ENCODE measurements at places on chromosomes 3 and 15. TPM values are rescaled to one million over a fixed set of nuclear protein-coding genes. Genes with fewer than 3 reads are reported as not detected.

DNA sequence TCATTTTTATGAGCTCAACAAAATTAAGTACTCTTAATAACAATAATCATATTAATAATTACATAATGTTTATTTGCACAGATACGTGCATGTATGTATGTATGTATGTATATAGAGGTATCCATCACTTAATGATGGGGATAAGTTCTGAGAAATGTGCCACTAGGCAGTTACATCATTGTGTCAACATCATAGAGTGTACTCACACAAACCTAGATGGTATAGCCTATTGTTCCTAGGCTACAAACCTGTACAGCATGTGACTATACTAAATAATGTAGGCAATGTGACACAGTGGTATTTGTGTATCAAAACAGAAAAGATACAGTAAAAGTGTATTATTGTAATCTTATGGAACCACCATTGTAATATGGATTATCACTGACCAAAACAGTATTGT lies 874.7 kb upstream of the GBE1 start:
- no peak for DNase-seq

IL20RB gene
- polyA plus RNA-seq: 0.85 TPM

GRCh38 chr15:96331945-96332636 lies 1.6 kb downstream of the NR2F2 start:
- no peak for DNase-seq

DNA sequence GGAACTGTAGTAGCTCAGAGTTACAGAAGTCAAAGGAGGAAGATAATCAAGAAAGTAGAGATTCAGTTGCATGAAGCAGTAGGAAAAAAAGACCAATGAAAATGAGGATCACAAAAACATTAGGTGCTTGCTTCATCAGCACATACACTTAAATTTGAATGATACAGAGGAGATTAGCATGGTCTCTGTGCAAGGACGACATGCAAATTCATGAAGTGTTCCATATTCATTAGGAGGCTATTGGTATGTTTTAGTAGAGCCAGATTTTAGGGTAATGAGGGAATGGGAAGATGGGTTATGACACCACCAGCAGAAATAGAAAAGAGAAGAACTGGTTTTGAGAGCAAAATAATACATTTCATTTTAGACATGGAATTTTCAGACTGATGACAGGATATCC lies 21.0 kb upstream of the TTC14 start:
- no peak for DNase-seq

PCOLCE2 gene
- polyA plus RNA-seq: 6.0 TPM

P2RY13 gene
- polyA plus RNA-seq: 0.81 TPM

DNA sequence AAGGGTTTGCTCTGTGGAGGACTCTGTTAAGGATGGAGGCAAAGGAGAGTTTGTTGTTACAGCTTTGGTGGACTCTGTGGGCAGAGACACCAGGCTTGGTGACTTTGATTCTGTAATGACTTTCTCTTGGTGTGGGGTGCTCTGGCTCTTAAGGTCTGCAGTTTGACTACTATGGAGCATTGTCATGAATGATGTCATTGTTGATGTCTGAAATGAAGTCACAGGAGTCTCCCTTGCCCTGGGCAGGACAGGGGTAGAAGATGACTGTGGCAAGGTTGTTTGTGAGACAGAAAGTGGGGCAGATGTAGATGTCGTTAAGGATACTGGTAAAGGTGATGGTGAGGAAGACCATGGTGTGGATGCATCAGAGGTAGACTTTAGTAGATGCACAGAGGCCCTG lies 42.7 kb downstream of the HEG1 start:
- DNase-seq: no peak

DNA sequence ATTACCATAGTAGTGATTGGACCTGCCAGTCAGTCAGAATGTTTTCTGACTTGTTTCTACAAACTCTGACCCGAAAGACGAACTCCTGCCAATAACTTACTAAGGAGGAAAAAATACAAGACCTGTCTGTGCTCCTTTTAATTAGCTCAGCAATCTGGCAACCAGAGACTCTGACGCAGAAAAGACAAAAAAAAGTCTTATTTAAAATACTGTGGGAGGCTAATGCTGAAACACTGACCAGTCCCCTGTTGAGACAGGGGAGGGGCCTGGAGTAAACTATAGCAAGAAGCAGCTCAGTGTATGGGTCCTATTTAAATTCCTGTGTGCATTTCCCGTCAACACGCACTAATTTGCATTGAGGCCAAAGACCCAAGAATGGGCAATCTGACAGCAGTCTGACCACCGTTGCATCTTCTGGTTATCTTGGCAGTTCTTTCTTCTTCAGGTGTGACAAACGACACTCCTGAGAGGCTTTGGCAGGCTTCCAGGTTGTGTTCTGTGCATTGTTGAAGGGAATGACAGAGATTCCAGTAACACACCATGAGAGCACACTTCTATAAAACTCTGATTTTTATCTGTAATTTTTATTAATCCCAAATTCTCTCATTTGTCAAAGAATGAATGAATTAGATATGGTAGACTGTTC lies 1114.3 kb downstream of the IGSF11 start:
- no peak for DNase-seq
